Muscle of arm (tissue), 14 donors: ENCODE measurements at places on chromosomes 3 and 15. TPM values are rescaled to one million over a fixed set of nuclear protein-coding genes. Genes with fewer than 3 reads are reported as not detected.

PIF1 gene
- polyA plus RNA-seq = 6.3 TPM

TM4SF18 gene
- 20.6 TPM for polyA plus RNA-seq

GOLGA6L7 gene
- 0.24 TPM for polyA plus RNA-seq

COL6A5 gene
- polyA plus RNA-seq = 0.12 TPM

RPN1 gene
- 95.4 TPM for polyA plus RNA-seq

GRCh38 chr15:78059110-78059839, 18.2 kb downstream of the TBC1D2B start:
- no peak for DNase-seq

GRCh38 chr3:52374173-52374572, 58.1 kb downstream of the DNAH1 start:
- DNase-seq = no peak

DNA sequence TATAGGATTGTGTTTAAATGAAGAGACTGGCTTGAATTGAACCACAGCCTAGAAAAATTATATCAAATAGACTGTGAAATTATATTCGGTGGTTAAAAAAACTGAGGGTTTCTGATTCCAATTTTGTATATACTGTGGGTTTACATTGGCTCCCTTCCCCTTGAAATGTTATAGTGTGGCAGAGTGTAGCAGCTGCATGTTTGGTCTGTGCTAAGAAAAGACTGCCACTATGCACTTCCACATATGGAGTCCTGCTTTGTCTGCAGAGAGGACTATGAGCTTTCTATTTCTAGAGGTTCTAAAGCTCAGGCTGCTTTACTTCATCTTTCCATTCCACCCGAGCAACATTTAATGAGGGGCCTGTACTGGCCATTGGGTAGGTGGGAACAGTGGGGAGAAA, 112.3 kb downstream of the P3H2 start:
- DNase-seq = no peak

DNA sequence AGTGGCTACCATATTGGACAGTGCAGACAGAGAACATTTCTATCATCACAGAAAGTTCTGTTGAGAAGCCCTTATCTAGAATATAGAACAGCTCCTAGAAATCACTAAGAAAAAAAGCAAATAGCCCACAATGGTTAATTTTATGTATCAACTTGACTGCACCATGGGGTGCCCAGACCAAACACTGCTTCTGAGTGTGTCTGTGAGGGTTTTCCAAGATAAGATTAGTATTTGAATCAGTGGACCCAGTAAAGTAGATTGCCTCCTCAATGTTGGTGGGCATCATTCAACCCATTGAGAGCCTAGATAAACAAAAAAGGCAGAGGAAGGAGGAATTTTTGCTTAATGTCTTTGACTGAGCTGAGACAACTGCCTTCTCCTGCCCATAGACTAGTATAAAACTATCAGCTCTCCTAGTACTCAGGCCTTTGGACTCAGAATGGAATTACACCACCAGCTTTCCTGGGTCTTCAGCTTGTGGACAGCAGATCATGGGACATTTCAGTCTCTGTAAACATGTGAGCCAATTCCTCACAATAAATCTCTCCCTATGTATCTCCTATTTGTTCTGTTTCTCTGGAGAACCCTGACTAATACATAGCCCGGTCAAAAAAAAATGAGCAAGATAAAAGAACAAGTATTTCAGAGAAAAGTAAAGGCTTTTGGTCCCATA, 55.9 kb upstream of the OXTR start:
- no peak for DNase-seq

DNA sequence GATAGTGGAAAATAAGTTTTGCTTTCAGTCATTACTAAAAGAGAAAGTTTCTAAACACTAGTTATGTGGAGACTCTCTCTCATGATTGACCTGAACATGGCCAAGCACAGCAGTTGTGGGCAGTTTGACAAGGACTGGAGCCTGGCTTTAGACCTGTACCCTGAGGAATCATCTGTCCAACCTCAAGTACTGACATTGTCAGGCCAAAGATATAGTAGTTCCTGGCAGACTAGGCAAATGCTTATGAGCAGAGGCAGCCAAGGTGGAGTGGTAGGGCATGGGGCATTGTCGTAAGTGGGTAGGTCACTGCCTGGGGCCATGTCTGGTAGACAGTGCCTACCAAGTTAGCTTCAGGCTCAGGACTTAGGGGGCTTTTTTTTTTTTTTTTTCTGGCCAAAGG, 20.9 kb downstream of the PLAAT1 start:
- DNase-seq = no peak

DNA sequence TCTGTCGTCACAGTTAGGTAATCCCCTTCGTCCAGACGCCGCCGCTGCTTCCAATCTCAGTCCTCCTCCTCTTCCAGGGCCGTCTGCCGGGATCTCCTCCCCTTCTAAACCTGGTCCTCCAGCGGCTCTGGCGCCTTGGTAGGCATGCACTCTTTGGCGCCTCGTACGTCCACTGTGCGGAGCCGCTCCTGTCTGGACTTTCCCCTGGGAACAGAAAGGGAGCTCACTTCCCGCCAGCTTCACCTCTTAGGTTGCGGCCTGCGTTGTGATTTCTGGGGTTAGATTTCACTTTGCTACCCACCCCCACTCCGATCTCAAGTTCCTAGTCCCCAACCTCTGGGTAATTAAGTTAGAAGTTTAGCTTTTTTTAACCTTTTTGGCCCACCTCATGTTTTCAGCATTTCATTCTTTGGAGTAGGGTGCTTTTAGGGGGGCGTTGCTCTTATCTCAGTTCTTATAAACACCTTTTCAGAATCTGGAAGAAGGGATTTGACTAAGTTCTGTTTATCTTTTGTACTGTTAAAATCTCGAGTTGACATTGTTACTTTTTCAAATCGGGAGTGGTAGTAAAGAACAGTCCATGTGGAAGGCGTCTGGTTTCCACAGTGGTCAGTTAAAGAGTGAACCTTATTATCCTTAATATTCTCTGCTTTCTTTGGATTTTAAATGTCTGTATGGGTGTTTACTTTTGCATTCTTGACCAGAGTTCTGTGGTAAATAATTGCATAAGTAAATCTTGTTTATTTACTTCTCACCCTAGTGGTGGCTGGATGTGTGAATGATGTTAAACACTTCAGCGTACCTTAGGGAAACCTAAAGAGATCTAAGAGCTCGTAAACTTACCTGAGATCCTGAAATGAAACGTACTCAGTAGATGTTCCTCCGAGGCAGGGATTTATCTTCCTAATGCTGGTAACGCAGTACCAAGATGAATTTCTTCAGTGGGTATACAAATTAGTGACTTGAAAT, 611 bp downstream of the CTDSPL2 start:
- DNase-seq = no peak

DNA sequence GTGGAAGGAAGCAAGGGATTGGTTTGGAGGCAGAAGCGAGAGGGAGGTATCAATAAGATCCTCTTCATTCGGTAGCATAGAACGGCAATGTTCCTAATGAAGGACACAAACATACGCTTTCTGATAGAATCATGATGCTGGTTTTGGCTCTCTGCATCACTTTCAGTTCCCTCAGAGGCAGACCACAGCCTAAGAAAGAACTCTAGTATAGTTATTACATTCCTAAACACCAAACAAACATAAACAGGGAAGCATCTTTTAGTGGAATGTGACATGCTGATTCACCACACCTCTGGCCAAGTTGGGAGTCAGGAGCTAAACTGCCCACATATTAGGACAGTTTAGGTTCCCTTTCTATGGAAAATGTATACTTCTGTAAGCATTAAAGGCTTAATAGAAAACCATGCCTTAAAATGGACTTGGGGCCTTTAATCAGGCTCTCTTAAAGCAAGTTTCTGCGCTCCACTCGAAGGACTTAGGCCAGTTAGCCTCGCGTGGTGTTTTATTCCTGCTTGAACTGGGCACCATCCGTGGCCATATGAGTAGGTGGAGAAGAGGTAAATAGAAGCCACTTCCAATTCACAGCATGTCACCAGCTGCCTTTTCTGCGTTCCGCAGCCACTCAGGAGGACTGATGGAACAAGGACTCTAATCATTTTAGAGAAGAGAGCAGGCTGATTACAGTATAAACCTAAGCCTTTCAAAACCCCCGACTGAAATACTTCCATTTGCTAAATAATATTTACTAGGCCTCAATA, 53.7 kb downstream of the CD47 start:
- no peak for DNase-seq
